ENCODE measurements at places on chromosomes 6 and 20. TPM values are rescaled to one million over a fixed set of nuclear protein-coding genes. Genes with fewer than 3 reads are reported as not detected.

Gene PABPC1L
- 90.0 TPM for total RNA-seq

GRCh38 chr6:4382362-4382853 lies 247.0 kb upstream of the ECI2 start:
- no peak for DNase-seq

DNA sequence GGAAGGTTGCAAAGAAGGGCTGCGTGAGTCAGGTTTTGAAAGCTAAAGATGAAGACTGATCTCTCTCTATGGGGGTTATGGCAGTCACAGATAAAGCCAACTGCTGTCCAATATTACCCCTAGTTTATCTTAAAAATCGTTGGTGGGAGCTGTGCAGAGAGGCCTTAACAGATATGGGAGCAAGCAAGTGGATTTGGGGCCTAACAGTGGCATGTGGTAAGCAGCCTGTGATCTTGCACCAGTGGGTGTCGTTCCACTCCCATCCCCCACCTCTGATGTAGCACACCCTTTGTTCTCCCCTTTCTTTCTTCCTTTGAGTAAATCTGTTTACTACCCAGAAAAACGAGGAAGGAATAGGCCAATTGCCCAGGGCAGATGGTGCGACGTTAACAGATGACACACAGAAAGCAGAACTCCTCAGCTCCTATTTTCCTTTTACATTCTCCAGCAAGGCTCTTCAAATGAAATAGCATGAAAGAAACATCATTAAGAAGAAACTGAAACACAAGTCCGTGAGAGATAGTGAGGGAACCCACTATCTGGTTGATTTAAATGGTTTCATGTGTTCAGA lies 274.1 kb upstream of the CITED2 start:
- no peak for DNase-seq

DNA sequence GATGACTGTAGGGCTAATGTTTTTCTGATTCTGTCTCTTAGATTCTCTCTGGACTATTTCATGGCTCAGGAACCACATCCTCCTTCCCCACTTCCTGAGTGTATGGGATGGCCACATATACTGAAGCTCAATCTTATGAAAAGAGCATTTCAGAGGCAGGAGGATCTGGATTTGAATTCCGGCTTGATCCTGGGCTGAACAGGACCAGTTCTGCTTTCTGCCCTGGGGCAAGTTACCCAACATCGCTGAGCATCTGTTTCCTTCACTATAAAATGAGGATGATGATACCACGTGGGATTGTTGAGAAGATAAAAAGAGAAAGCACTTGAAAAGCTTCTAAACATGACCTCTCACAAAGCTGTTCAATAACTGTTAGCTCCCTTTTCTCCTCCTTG lies 168.4 kb upstream of the TNFAIP3 start:
- peak; percentile 39 for DNase-seq

- no peak for DNase-seq
These were observed 135.6 kb upstream of the CST7 start for GRCh38 chr20:24813496-24813895.

- no peak for DNase-seq
These were observed 40.0 kb downstream of the PLAGL2 start for GRCh38 chr20:32167552-32167951.

DNA sequence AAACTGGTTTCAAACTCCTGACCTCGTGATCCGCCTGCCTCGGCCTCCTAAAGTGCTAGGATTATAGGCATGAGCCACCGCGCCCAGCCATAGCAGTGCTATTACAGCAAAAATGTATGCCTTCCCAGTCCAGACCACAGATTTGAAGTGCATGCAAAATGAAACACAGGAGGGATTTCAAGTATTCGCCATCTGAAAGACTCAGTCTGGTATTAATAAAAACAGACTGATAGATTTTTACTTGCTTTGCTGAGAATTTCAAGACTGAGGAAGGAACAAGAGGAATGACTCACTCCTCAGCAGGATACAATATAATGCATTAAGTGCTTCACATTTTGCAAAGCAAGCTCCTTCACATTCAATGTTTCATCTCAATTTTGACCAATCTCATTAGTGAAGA lies 134.9 kb downstream of the TMEM200A start:
- DNase-seq, result no peak
